A549 treated with GW870086 at 1 μM for 4 hours (cell line): ENCODE measurements at places on chromosomes 4 and X. TPM values are rescaled to one million over a fixed set of nuclear protein-coding genes. Genes with fewer than 3 reads are reported as not detected.

ATP2B3 gene
- 0.07 to 0.23 TPM (median 0.15 TPM) in 5 replicates for total RNA-seq

MAGEB17 gene
- total RNA-seq = not detected in 5 replicates

TLR10 gene
- total RNA-seq = 0.03 TPM in 1 of 5 replicates, not detected in the others

DSPP gene
- not detected in 5 replicates for total RNA-seq

EDA gene
- 0.40 to 0.62 TPM (median 0.41 TPM) in 5 replicates for total RNA-seq

DNASE1L1 gene
- 26.1 to 33.5 TPM (median 29.3 TPM) in 5 replicates for total RNA-seq

DCLK2 gene
- total RNA-seq = 8.3 to 11.2 TPM (median 9.5 TPM) in 5 replicates

DAPP1 gene
- not detected in 5 replicates for total RNA-seq

MID1 gene
- 24.8 to 43.0 TPM (median 39.0 TPM) in 5 replicates for total RNA-seq

ADH7 gene
- total RNA-seq = not detected in 5 replicates

FABP2 gene
- total RNA-seq = not detected in 5 replicates
